Right lobe of liver (tissue), 6 donors: ENCODE measurements at places on chromosomes 4 and X.

GRCh38 chr4:12703036-12703435 is 781.1 kb downstream of the RAB28 start:
- DNase-seq = no peak

- no peak for DNase-seq
Observed at GRCh38 chrX:11272290-11272689, 20.9 kb upstream of the AMELX start.

DNA sequence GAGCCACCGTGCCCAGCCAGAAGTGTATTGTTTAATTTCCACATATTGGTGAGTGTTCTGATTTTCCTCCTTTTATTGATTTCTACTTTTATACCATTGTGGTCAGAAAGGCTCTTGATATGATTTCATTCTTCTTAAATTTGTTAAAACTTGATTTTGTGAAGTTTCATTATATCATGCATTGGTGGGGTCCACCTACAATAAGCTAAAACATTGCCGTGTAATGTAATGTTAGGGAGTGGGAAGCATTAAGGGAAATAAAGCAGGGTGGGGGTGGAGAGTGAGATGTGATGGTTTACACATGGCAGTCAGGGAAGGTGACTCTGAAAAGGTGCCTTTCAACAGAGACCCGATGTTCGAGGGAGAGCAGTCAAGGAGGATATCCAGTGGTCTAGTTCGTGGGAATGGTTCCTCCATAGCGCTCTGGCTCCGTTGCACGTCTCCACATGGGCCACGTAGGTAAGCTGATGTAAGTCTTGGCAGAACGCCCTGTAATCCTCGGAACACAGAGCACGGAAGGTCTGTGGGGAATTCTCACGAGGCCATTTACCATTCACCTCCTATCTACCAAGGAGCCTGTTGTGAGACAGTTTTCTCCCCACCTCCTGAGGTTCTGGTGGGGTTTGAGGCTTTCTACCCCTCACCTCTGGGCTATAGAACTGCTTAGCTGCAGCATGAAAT is 7.7 kb upstream of the WDR13 start:
- no peak for DNase-seq

GRCh38 chr4:96827086-96827485 is 987.2 kb downstream of the PDHA2 start:
- DNase-seq = no peak

DNA sequence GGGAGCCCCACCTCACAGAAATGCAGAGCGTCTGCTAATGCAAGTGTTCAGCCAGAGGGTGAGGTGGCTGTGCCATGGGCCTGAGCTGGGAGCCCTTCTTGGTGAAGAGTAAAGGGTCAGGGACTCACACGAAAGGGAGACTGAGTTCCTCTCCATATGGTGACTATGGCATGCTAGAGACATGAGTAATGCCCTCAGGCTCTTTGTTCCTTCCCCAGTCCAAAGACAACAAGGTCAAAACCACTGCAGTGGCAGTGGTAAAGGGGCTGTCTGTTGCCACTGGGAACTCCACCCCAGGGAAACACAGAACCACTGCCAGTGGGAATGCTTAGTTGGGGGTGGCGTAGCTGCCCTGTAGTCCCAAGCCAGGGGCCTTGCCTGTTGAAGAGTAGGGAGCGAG is 22.4 kb downstream of the RAB40AL start:
- no peak for DNase-seq

DNA sequence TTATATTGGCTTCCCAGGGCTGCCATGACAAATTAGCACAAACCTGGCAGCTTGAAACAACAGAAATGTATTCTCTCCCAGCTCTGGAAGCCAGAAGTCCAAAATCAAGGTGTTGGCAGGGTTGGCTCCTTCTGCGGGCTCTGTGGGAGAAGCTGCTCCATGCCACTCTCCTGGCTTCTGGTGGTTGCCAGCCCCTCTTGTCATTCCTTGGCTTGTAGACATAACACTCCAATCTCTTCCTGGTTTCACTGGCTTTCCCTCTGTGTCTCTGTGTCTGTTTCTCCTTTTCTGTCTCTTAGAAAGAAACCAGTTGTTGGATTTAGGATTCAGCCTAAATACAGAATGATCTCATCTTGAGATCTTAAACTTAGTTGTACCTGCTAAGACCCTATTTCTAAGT is 85.5 kb downstream of the USP46 start:
- no peak for DNase-seq

DNA sequence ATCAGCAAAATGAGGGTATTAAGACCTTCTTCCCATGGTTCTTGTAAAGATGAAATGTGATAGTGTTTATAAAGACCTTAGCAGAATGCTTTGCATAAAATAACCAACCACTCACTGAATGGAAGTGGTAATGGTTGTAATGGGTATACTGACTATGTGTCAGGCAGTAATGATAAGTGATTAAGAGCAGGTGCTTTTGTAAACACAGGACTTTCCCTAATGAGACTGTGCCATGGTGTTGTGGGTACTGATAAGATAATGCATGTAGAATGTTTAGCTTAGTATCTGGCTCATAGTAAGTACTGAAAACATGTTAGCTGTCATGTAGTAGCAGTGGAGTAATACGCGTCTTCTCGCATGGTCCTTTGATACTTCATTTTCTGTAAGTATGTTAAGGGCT is 6.9 kb downstream of the LSM6 start:
- DNase-seq = no peak

GRCh38 chrX:48541140-48541814 is 1.8 kb downstream of the TBC1D25 start:
- DNase-seq = no peak

DNA sequence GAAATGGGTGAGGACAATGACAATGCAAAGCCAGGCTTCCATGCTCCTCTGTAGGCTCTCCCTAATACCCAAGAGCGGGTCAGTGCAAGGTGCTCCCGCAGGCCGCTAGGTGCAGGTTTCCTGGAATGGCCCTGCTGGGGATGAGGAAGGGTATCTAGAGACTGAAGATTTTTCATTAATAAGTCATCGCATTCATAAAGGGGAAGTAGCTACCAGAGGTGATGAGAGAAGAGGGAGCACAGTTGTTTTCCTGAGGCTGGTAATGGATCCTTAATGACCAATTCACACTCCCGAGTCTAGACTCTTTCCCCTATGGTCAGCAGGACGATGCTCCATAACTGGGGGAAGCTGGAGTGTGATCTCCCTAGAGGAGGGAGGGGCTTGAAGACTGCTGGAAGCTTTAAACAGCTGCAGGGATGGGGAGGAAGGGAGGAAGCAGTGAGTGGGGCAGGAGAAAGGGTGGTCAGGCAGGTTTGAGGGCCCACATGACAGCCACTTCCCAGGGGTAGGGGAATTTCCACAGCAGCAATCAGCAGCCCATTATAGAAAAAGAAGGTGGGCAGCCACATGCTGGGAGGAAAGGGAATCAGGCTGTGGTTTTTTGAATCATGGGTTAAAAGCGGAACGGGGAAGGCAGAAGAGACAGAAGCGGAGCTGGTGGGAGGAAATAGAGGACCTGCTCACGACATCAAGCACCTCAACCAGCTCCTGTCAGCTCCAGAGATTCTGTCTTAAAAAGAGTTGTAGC is 10.2 kb upstream of the ATP6AP2 start:
- no peak for DNase-seq

- DNase-seq = no peak
Observed at GRCh38 chrX:77061545-77061944, 385.6 kb upstream of the FGF16 start.

DNA sequence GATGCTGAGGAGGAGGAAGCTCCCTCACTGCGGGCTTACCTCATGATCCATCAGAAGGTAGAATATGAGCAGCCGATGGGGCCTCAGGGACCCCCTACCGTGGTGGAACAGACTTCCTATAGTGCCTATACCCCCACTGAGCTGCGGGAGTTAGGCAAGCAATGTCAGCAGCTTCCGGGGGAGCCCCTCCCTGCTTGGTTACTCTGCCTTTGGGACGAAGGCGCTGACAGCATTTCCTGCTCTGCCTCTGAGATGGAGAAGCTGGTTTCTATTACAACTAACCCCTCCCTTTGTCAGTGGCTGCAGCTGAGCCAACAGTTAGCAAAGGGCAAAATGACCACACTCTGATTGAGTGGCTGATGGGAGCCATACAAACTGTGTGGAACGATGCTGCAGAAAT is 430.7 kb downstream of the IDS start:
- no peak for DNase-seq

- DNase-seq = no peak
Observed at GRCh38 chr4:26815199-26815598, 45.4 kb upstream of the STIM2 start.

DNA sequence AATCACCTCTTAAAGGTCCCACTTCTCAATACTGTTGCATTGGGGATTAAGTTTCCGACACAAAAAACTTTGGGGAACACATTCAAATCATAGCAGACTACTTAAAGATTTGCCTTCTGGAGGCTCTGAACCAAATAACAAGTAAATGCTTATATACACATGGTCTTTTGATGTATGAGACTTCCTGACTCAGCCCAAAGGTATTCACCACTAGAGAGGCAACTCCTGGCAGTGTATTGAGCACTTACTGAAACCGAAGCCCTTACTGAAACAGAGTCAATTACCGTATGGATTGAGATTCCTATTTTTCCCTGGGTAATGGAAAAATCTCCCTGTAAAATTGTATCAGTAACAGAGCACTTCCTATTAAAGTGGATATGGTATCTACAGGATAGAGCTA is 45.4 kb downstream of the ZCCHC13 start:
- no peak for DNase-seq

GRCh38 chrX:109537324-109537665 is 651 bp downstream of the NXT2 start:
- DNase-seq = no peak
